ENCODE measurements at places on chromosomes 12 and 14.

DNA sequence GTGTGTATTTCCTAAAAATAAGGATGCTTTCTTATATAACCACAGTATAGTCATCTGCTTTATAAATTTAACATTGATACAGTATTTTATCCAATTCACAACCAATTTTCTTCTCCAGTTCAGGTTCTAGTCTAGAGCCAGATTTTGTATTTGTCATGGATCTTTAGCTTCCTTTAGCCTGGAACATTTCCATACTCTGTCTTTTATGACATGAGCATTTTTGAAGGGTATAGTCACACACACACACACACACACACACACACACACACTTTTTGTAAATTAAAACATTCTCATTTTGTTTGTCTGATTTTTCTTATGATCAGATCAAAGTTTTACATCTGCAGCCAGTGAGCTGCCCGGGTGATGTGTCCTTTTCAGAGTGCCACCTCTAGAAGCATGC lies 25.4 kb downstream of the CGRRF1 start:
- DNase-seq: peak; percentile 25

DNA sequence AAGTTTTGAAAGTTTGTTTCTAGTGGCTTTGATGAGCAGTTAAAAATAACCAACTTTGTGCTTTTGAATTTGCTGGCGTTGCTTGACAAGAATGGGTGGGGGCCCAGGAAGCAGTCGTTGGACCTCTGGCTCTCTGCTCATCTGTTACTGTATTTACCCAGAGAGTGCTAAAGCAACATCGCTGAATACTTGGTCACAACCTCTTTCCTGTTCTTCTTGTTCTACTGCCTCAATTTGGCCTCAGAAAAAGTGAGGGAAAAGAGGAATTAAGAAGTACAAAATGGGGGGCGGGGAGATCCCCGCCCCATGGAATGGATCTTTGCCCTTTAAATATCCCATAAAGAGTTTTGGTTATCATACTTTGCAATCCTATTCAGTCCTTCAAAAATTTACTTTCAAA lies 221.5 kb upstream of the G2E3 start:
- DNase-seq: no peak

DNA sequence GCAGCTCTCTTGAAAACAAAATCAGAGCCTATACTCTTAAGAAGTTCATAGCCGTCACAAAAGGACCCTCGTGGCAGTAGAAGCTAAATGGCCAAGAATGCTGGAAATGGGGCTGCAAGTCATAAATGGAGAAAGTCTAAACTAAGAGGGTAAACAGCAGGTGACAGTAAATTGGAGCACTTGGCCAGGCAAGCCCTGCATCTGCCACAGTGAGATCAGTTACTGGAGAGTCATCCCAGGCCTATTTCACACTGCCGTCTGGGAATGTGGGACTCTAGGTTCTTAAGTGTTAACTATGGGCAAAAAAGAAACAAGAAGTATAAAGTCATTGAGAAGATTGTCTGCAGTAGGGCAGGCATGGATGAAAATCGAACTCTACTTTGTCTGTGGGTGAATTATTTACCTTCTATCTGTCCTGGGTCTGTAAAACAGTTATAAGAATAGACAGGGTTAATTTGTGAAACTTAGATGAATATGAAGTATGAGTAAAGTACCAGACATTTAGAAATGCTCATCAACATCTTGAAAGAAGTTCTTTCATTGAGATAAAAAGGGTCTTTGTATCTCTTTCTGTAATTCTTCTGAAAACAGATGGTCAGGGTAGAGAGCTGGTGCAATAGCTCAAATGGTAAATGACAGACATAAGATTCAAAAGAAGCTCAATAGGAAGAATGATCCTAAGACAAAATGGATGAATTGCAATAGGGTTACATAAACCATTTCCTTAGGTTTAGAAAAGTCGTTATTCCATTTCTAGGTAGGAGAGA lies 792.5 kb downstream of the DIO2 start:
- no peak for DNase-seq

- peak; percentile 83 for DNase-seq
Measured at GRCh38 chr12:666766-667308, 3.6 kb upstream of the NINJ2 start.

- DNase-seq: peak; percentile 26
Measured at GRCh38 chr12:78951803-78952551, 87.4 kb downstream of the SYT1 start.

- no peak for DNase-seq
Measured at GRCh38 chr12:67426067-67426466, 156.9 kb downstream of the CAND1 start.

Data from ELR (cell line).